Activated CD4-positive, alpha-beta memory T cell treated with anti-CD3 and anti-CD28 coated beads for 36 hours (primary cell): ENCODE measurements at places on chromosomes 6 and 20. TPM values are rescaled to one million over a fixed set of nuclear protein-coding genes. Genes with fewer than 3 reads are reported as not detected.
A peak's percentile ranks its signal among the peaks of the same experiment; 100 is the strongest.

The DACT2 gene
- total RNA-seq, result not detected

The ANKRD6 gene
- total RNA-seq, result 3.1 TPM

DNA sequence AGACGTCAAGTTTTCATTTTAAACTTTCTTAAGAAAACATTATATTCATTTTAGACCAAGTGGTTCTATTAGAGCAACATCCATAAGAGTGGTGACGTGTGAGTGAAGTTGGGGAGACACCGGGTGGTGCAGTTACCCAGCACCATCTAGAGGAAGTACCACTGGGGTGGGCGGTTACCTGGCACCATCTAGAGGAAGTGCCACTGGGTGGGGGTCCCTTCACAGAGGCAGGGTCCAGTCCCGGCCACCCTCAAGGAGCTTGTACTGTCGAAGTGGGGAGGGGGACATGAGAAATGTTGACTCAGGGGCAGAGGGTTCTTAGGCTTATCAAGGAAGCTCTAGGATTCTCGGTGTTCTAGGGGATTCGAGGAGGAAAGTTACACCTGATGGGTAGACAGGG lies 26.2 kb downstream of the PHACTR3 start:
- DNase-seq, result no peak

- peak; percentile 80 for DNase-seq
These were observed 124.5 kb downstream of the MRPL14 start for GRCh38 chr6:44002593-44003344.

- DNase-seq, result no peak
These were observed 374.3 kb downstream of the LAMA2 start for GRCh38 chr6:129257196-129257595.

- no peak for DNase-seq
These were observed 21.6 kb upstream of the CCN2 start for GRCh38 chr6:131972741-131973140.

DNA sequence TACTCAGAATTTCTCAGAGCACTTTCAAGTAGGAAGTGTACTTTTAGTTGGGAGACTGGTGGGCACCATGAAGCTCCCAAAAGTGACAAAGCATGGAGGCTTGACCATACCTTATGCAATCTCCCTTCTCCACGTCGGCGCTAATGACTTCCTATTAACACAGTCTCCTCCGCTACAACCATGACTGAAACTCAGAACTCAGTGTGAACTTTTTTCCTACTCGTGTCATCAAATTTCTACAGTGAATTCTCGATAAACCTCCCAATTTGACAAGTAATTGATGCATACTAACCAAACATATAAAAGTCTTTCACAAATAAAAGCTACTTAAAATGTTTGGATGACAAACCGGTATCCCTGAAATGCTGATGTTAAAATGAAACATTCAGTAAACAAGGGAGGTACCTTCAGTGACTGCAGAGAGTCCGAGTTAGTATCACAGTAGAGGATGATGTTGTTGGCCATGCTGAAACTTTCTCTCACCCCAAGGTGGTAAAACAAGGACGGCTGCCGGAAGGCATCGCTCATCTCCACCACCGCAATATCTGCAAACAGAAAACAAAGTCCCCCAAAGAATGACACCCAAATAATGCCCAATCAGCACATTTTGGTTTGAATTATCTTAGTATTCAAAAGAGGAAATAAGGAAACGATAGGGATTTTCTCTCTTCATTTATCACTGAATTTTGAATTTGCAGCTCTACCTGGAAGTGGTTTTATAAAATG lies 72.1 kb downstream of the MAP3K5 start:
- DNase-seq, result peak; percentile 31

DNA sequence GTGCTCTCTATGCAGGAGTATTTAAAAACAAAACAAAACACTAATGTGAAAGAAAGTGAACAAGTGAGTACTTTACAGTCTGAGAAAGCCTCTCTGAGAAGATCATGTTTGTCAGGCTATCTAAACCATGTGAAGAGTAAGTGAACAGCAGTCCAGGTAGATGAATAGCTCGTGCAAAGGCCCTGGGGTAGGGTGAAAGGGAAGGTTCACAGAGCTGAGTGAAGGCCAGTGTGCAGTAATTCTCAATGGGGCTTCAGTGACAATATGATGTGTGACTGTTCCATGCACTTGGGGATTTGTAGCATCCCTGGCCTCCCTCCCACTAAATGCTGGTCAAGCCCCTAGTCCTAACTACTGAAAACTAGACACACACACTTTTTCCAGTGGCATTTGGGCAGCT lies 488.9 kb upstream of the JARID2 start:
- DNase-seq, result no peak

GRCh38 chr6:38476888-38477287 lies 162.8 kb downstream of the BTBD9 start:
- DNase-seq, result no peak
